ENCODE measurements at places on chromosomes 1 and 21. TPM values are rescaled to one million over a fixed set of nuclear protein-coding genes. Genes with fewer than 3 reads are reported as not detected.

Gene GABRD
- total RNA-seq = 0.72 TPM

DNA sequence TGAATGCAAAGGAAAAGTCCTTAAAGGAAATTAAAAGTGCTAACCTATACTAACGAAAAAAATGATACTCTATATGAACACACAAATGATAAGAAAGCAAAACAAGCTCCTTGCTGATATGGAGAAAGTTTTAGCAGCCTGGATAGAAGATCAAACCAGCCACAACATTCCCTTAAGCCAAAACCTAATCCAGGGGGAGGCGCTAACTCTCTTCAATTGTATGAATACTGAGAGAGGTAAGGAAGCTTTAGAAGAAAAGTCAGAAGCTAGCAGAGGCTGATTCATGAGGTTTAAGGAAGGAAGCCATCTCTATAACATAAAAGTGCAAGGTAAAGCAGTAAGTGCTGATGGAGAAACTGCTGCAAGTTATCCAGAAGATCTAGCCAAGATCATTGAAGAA is 3.4 kb downstream of the KRTAP23-1 start:
- DNase-seq = no peak

Gene MIXL1
- 1.4 TPM for total RNA-seq

- DNase-seq = no peak
These were observed 24.2 kb downstream of the TNFRSF9 start for GRCh38 chr1:7916501-7916830.

DNA sequence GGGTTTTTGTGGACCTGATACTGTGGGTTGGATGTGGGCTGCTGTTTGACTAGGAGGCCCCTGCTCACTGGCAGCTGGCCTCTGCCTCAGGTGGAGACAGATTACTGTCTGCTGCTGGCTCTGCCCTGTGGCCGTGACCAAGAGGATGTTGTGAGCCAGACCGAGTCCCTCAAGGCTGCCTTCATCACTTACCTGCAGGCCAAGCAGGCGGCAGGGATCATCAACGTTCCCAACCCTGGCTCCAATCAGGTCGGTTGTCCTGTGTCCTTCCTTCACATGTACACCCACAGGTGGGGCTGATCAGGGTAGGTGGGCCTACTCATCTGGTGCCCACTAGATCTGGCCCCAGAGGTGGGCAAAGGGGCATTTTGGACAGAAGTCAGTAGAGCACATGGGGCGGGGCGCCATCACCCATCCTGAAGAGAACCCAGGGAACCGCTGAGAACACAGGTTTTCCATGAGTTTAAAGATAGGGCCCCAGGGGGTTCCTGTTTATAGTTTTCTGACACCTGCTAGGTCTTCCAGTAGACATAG is 37.2 kb downstream of the ZBTB17 start:
- no peak for DNase-seq

Gene CD53
- total RNA-seq = 30.1 TPM

DNA sequence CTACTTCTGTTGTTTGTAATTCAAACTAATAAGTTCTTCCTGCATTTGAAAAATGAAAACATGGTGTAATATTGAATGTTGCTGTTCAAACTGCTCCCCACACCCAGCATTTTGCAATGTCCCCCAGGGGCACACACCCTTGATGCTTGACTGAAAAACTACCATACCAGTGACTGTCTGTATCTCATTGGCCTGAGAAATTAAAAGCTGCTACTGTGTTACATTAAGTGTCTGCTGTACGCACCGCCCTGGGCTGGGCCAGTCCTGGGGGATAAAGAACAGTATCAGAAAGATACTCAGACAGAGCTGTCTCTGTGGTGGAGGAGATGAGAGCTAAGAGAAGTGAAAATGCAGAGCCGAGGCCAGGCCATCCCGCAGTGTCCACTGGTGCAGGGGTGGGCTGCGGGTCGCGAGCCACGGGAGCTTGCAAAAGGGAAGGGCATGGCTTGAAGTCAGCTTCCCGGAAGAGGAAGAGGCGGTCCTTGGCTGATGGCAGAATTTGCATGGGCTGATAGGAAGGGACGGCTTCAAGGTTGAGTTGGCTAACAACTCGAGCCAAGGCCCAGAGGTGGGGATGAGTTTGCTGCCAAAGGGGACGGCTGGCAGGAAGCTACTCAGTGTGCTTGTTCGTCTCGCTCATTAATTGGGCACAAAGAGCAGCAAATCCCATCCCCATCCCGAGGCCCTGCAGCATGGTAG is 329.8 kb upstream of the VAMP3 start:
- DNase-seq = no peak

DNA sequence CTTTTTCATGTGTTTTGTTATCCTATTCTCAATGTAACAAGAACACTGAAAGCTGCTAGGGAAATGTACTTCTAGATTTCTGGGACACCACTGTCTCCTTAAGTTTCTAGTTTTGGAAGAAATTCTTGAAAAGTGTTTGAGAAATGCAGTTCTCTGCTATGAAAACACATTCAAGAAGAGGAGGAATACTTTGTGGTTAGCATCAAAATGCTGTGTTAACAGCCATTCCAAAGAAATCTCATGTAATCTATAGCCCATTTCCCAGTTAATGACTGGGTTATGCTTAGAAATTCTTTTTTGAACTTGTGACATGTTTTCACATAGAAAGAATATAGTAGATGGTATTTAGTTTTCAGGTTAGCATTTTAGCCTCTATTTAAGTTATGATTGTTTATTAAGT is 6.0 kb downstream of the RAVER2 start:
- no peak for DNase-seq

Gene IFT25
- total RNA-seq = 60.9 TPM

Gene PLA2G2D
- not detected for total RNA-seq

- DNase-seq = no peak
These were observed 21.7 kb downstream of the CRYAA start for GRCh38 chr21:43190544-43190943.

Gene SGIP1
- total RNA-seq = 4.3 TPM

GRCh38 chr1:93702828-93703183 is 21.2 kb upstream of the BCAR3 start:
- DNase-seq = no peak

DNA sequence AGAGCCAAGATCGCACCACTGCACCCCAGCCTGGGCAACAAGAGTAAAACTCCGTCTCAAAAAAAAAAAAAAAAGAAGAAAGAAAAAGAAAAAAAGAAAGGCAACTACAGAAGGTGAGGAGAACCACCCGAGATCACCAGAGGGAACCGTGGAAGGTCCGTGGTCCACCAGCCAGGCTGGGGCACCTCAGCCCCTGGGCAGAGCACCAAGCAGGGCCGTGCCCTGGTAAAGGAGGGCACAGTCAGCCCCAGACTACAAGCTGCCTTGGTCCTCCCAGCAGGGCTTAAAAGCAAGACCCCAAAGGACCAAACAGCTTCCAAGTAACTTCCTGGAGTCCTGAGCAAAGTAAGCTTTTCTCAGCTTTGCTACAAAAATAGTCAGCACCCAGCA is 8.8 kb upstream of the SAMD11 start:
- DNase-seq = no peak

DNA sequence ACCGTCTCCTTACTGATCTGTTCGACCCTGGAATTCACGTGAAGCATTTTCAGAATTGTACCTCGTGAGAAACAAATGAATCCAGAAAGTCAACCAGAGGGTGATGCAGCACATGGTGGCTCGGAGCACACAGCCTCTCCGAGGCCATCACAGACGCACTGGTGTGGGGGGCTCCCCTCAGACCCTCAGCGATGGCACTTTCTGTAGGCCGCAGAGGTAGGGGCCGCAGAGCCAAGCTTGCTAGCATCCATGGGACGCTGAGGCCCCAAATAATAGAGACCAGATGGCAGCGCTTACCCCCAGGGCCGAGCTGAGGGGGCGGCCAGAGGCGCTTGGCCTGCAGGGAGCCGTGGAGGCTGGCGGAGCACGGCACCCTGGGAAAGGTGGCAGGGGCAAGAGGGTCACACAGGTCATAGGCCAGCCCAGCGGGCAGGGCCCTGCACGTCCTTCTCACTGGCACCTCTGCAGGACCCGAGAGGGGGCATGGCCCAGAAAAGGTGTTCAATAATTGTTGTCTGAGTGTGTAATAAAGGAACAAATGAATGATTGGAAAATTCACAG is 28.1 kb upstream of the COL6A2 start:
- no peak for DNase-seq

Gene FCGR3B
- 5.5 TPM for total RNA-seq
